ENCODE measurements at places on chromosomes 13 and 19. TPM values are rescaled to one million over a fixed set of nuclear protein-coding genes. Genes with fewer than 3 reads are reported as not detected.

Gene ING1
- total RNA-seq: 21.3 TPM

Gene GRWD1
- total RNA-seq: 35.2 TPM

Gene CEACAM16
- total RNA-seq: not detected

Gene CAPS
- 21.0 TPM for total RNA-seq

Gene ZNF569
- total RNA-seq: 8.0 TPM

Gene SMIM17
- total RNA-seq: 0.25 TPM

Gene MRPL57
- total RNA-seq: 18.8 TPM

Gene UBA52
- 1,778 TPM for total RNA-seq

Gene SULT2B1
- 0.30 TPM for total RNA-seq

Gene FAM124A
- not detected for total RNA-seq
